ENCODE measurements at places on chromosomes 2 and 18.

DNA sequence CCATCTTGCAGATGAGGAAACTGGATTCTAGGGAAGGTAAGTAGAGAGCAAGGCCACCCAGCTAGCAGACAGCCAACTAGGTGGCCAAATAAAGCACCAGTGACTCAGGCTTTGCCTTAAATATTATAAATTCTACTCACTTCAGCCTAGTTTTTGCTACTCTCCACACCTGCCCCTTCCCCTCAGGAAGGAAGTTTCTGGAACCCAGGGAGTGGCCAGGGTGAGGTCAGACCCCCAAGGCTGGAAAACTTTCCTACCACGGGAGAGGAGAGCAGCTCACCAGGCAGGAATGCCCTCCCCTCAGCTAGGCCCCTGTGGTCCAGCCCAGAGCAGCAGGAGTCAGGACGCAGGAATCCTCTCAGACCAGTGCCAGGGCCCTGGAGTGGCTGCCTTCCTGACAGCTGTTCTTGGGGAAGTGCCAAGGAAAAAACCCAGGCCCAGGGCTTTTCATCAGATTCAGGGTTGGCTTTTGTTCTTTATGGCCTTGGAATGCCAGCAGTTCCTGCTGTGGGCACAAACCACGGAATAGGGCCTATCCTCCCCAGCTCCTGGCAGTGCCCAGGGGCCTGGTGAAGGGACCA lies 5.1 kb upstream of the PAX8 start:
- H3K4me1 ChIP-seq, result peaks cover 11% of the 10 kb centered on the region
- H3K4me3 ChIP-seq, result no peak overlapping the region
- H3K36me3 ChIP-seq, result no peaks in the 10 kb centered on the region
- H3K27ac ChIP-seq, result no peak overlapping the region
- H3K27me3 ChIP-seq, result peaks cover 77% of the 10 kb centered on the region

GRCh38 chr18:13594551-13594950 lies 131.8 kb downstream of the FAM210A start:
- H3K4me1 ChIP-seq, result no peaks in the 10 kb centered on the region
- no peaks in the 10 kb centered on the region for H3K27me3 ChIP-seq
- no peaks in the 10 kb centered on the region for H3K36me3 ChIP-seq
- no peak for DNase-seq
- no peak overlapping the region for H3K4me3 ChIP-seq

GRCh38 chr18:63140038-63140450 lies 179.5 kb downstream of the BCL2 start:
- H3K27ac ChIP-seq, result no peak overlapping the region
- H3K4me1 ChIP-seq, result peaks cover 14% of the 10 kb centered on the region
- DNase-seq, result no peak
- H3K4me3 ChIP-seq, result no peak overlapping the region
- H3K27me3 ChIP-seq, result peaks cover 3% of the 10 kb centered on the region

DNA sequence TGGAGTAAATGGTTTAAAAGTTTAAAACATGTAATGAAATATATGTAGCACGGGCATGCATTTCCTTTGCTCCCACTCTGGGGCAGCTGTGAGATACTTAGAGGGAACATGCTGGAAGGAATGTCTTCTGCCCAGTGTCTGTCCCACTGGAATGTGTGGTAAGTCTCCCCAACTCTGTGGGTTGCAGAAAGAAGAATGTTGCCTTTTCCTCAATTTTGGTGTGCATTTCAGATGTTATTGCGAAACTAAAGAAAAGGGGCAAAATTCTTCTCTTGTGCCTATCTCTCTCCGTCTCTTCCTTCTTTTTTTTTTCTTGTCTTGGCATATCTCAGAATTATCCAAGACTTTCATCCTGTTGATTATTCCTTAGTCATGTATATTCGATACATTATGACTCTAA lies 201.1 kb downstream of the SH3RF3 start:
- no peak overlapping the region for H3K4me3 ChIP-seq
- DNase-seq, result no peak
- peaks cover 9% of the 10 kb centered on the region for H3K27me3 ChIP-seq
- no peak overlapping the region for H3K27ac ChIP-seq
- peaks cover 7% of the 10 kb centered on the region for H3K36me3 ChIP-seq

DNA sequence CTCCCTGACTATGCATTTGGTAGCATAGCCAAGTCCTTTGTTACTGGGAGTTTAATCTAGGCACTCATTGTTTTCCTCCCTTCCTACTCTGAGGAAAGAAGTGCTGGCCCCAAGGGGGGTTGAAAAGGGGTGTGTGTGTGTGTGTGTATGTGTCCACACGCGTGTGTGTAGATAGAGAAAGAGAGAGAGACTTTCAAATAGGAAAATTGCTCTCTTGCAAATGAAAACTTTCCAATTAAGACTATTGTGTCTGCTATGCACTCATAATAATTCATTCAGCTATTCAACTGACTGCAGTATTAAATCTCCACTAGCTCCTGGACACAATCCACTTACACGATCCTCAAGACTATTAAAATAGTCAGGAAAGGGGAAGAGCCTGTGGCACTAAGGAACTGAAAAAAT lies 92.9 kb upstream of the CSRNP3 start:
- no peaks in the 10 kb centered on the region for H3K36me3 ChIP-seq
- H3K27me3 ChIP-seq, result no peaks in the 10 kb centered on the region
- peaks cover 25% of the 10 kb centered on the region for H3K4me1 ChIP-seq
- no peak overlapping the region for H3K27ac ChIP-seq
- no peak overlapping the region for H3K4me3 ChIP-seq

DNA sequence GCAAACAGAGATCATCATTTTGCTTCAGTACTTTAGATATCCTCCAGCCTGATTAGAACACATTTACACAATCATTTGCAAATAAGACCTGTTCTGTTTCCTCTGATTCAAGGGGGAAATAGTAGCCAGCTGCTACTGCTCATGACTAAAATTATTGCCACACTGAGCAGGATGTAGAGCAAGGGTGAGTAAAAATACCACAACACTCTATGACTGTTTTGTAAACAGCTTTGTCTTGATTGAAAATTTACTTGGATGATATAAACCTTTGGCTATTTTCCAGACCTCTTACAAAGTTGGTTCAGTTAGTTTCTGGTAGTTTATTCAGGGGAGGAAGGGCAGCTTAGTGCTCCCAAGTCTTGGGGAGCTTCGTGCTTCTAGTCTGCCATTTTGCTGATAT lies 286.4 kb upstream of the CNTNAP5 start:
- no peak for DNase-seq
- H3K4me1 ChIP-seq, result no peaks in the 10 kb centered on the region
- H3K27me3 ChIP-seq, result no peaks in the 10 kb centered on the region
- no peak overlapping the region for H3K4me3 ChIP-seq

GRCh38 chr2:149662556-149662955 lies 75.0 kb upstream of the MMADHC start:
- no peaks in the 10 kb centered on the region for H3K27me3 ChIP-seq
- H3K27ac ChIP-seq, result no peak overlapping the region
- DNase-seq, result no peak
- H3K4me3 ChIP-seq, result no peak overlapping the region
- no peaks in the 10 kb centered on the region for H3K4me1 ChIP-seq

- no peak overlapping the region for H3K27ac ChIP-seq
- peaks cover 25% of the 10 kb centered on the region for H3K36me3 ChIP-seq
- no peaks in the 10 kb centered on the region for H3K4me1 ChIP-seq
- DNase-seq, result no peak
Observed at GRCh38 chr18:13684546-13684945, 41.8 kb downstream of the FAM210A start.

DNA sequence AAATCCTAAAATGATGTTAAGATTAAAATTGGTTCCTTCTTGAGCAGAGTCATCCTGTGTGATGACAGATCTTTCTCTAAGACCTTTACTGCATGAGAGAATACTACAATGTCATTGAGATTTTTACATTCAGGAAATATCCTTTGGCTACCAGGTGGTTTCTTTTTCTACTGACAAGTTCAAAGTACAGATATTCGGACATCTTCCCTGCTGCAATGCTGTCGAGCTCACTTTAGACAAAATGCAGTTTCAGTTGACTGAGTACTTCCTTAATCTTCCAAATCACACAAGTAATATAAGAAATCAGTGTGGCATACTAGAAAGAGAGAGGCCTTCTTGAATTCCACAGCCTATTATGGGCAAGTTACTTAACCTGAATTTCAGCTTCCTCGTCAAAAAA lies 207.9 kb upstream of the ACVR2A start:
- no peak for DNase-seq
- peaks cover 12% of the 10 kb centered on the region for H3K4me1 ChIP-seq
- peak overlapping the region; percentile 89 for H3K27ac ChIP-seq
- peaks cover 4% of the 10 kb centered on the region for H3K27me3 ChIP-seq

GRCh38 chr2:12031866-12032265 lies 285.4 kb downstream of the LPIN1 start:
- no peak overlapping the region for H3K27ac ChIP-seq
- H3K27me3 ChIP-seq, result peaks cover 3% of the 10 kb centered on the region
- no peak for DNase-seq
- no peaks in the 10 kb centered on the region for H3K4me1 ChIP-seq
- no peak overlapping the region for H3K4me3 ChIP-seq
- H3K36me3 ChIP-seq, result peaks cover 3% of the 10 kb centered on the region

Data from type B pancreatic cell (in vitro differentiated cells).